ENCODE measurements at places on chromosomes 2 and 18. TPM values are rescaled to one million over a fixed set of nuclear protein-coding genes. Genes with fewer than 3 reads are reported as not detected.

GRCh38 chr2:127044977-127045661, 61.8 kb downstream of the BIN1 start:
- H3K27me3 ChIP-seq: no peaks in the 10 kb centered on the region
- no peak overlapping the region for H3K4me3 ChIP-seq
- no peak overlapping the region for H3K27ac ChIP-seq
- H3K36me3 ChIP-seq: no peaks in the 10 kb centered on the region
- no peaks in the 10 kb centered on the region for H3K4me1 ChIP-seq
- no peak for DNase-seq

- no peak overlapping the region for H3K27ac ChIP-seq
- H3K36me3 ChIP-seq: peaks cover 34% of the 10 kb centered on the region
- no peaks in the 10 kb centered on the region for H3K27me3 ChIP-seq
- H3K4me3 ChIP-seq: no peak overlapping the region
- DNase-seq: no peak
These were observed 10.1 kb downstream of the THADA start for GRCh38 chr2:43585708-43586107.

Gene RNU2-63P
- total RNA-seq: 6.6 TPM

DNA sequence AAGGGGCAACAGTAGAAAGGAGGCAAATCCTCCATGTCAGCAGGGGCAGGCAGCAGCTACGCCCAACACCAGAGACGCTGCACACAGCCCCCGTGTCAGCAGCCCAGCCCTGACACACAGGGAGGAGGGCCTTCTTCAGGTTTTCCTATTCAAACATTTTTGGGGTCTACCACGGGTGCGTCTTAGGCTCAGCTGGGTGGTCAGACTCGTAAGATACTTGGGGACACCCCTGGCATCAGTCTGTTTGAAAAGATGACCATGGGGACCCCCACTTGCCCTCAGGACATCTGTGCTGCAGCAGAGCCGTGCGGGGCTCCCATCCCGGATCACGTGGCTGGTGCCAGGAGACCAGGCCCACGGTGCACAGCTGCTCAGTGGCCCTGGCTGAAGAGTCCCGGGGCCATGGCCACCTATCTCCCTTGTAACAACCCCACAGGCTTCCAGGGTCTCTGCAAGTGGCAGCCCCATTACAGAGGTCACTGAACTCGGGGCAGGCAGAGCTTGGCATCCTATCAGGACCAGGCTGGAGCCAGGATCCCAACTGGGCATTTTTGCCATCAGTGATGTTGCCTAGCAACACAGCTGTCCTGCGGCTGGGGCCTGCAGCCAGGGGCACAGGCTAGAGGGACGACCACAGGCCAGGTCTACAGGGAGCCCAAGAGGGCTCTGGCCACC, 82.5 kb downstream of the EDAR start:
- DNase-seq: no peak
- no peaks in the 10 kb centered on the region for H3K4me1 ChIP-seq
- H3K27ac ChIP-seq: no peak overlapping the region
- no peaks in the 10 kb centered on the region for H3K27me3 ChIP-seq

Gene ST6GAL2
- total RNA-seq: 16.2 TPM

GRCh38 chr18:12410081-12410481, 2.4 kb downstream of the PRELID3A start:
- no peak for DNase-seq
- H3K36me3 ChIP-seq: no peaks in the 10 kb centered on the region

Gene PER2
- total RNA-seq: 5.5 TPM

All from H1 (cell line).